ENCODE measurements at places on chromosomes 12 and 14.

- ATAC-seq, result no peak
- no peak overlapping the region for H3K4me3 ChIP-seq
- H3K4me1 ChIP-seq, result no peaks in the 10 kb centered on the region
- H3K27ac ChIP-seq, result no peak overlapping the region
These were observed 417.3 kb downstream of the SNAPC1 start for GRCh38 chr14:62179367-62180018.

DNA sequence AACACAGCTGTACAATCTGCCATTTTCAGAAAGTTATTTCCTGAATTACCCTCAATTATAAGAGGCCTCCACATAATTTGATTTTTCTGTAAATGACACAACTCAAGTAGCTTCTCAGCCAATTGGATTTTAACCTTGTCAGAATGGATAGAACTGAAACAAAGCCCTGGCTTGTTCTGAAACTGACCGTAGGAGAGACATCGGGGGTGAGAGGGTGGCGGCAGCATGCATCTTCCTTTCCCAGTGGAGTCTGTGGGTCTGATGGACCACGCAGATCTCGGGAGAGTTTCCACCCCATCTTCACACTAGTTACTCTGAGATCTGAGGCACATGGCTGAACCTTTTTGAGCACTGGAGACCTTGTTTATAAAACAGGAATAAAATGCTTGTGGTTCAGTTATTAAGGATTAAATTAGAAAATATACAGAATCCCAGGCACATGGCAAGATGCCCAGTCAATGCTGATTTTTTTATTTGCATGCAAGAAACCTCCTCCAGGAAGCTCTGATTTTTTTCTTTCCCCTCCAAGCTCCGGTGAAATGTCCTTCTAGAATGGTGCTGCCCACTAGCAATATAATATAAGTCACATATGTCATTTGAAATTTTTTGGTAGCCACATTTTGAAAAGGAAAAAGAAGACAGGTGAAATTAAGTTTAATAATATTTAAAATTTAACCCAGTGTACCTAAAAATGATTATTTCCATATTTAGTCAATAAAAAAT is 153.9 kb downstream of the CHST11 start:
- no peak for ATAC-seq
- peaks cover 50% of the 10 kb centered on the region for H3K4me1 ChIP-seq
- peaks cover 67% of the 10 kb centered on the region for H3K36me3 ChIP-seq

DNA sequence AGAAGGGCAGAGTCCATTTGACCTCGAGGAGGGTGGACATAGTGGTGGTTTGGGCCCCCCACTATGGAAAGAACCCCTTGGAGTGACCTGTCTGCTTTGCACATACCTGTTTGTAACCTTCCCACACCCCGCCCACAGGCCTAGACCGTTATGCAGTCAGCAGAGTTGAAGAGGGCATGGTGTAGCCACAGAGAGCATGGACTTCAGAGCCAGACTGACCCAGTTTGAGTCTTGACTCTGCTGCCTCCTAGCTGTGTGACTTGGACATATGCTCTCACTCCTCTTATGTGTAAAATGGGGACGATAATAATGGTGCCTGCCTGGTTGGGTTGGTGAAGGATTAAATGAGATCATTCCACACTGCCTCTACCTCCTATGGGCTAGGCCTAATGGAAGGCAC is 40.9 kb upstream of the NOS1 start:
- no peak overlapping the region for H3K4me3 ChIP-seq
- ATAC-seq, result no peak
- H3K4me1 ChIP-seq, result no peaks in the 10 kb centered on the region
- H3K36me3 ChIP-seq, result no peaks in the 10 kb centered on the region
- no peaks in the 10 kb centered on the region for H3K27me3 ChIP-seq

DNA sequence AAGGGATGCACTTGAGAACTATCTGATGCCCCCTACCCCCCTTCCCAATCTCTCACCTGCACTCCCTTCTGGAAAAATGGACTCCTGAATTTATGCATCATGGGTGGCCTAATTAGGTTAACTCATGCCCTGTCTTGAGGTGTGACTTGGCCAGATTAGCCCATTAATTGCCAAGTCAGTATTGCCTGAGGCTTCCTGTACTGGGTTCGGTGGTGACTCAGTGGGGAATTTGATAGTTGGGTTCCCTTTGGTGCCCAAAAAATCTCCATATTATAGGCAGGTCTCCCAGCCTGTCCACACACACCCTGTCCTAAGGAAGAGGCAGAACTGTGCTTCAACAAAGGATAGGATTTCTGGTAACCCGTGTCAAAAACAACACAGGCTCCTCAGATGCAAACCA is 146.1 kb downstream of the CHST11 start:
- peaks cover 68% of the 10 kb centered on the region for H3K36me3 ChIP-seq
- ATAC-seq, result no peak
- peak overlapping the region; percentile 54 for H3K27ac ChIP-seq
- H3K4me3 ChIP-seq, result no peak overlapping the region

DNA sequence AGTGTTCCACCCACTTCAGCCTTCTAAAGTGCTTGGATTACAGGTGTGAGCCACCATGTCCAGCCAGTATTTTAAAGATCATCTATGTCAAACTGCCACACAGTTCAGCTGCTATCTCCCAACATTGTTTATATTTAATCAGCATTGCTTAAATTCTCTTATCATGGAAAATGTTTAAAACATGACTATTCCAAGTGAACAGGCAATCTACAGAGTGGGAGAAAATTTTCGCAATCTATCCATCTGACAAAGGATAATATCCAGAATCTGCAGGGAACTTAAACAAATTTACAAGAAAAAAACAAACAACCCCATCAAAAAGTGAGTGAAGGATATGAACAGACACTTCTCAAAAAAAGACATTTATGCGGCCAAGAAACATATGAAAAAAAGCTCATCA is 69.4 kb upstream of the NAV3 start:
- no peaks in the 10 kb centered on the region for H3K36me3 ChIP-seq
- no peaks in the 10 kb centered on the region for H3K4me1 ChIP-seq
- no peak for ATAC-seq
- H3K27me3 ChIP-seq, result no peaks in the 10 kb centered on the region
- H3K27ac ChIP-seq, result no peak overlapping the region
- H3K4me3 ChIP-seq, result no peak overlapping the region

DNA sequence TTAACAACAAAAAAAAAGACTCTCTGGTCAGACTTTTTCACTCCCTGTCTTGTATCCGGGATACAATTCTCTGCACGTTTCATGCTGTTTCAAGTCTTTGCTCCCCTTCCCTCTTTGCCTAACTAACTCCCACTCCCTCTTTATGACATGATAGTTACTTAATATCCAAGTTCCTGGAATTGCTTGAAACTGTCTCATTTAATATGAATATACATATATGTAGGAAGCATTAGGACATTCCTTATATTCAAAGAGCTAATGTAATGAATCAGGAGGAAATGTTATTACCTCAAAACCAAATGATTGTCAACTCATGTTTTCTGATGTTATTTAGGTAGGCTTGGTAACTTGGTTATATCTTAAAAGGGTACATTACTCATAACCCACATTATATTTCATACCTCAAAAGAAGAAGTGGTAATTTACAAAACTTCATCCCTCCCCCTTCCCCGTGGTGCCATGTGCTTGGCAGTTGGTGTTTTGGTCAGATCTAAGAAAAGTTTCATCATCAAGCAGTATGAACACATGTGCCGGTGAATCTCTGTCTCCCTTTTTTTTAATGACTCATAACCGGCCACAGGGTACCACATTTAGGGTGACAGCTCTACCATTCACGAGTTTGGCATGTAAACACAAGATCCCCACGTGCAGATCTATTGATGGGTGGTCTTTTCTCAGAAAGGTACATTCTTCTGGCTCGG is 56.5 kb downstream of the HCAR2 start:
- ATAC-seq, result peak; percentile 94
- H3K27me3 ChIP-seq, result no peaks in the 10 kb centered on the region
- peak overlapping the region; percentile 78 for H3K4me3 ChIP-seq
- H3K27ac ChIP-seq, result peak overlapping the region; percentile 86
- peaks cover 25% of the 10 kb centered on the region for H3K4me1 ChIP-seq

- peaks cover 25% of the 10 kb centered on the region for H3K27me3 ChIP-seq
- no peak overlapping the region for H3K27ac ChIP-seq
- no peak overlapping the region for H3K4me3 ChIP-seq
- no peaks in the 10 kb centered on the region for H3K4me1 ChIP-seq
These were observed 172.2 kb upstream of the GZMB start for GRCh38 chr14:24806061-24806678.

GRCh38 chr12:12586879-12587675 is 24.4 kb upstream of the DUSP16 start:
- H3K4me1 ChIP-seq, result peaks cover 23% of the 10 kb centered on the region
- H3K27me3 ChIP-seq, result peaks cover 35% of the 10 kb centered on the region
- no peak overlapping the region for H3K27ac ChIP-seq
- ATAC-seq, result no peak

DNA sequence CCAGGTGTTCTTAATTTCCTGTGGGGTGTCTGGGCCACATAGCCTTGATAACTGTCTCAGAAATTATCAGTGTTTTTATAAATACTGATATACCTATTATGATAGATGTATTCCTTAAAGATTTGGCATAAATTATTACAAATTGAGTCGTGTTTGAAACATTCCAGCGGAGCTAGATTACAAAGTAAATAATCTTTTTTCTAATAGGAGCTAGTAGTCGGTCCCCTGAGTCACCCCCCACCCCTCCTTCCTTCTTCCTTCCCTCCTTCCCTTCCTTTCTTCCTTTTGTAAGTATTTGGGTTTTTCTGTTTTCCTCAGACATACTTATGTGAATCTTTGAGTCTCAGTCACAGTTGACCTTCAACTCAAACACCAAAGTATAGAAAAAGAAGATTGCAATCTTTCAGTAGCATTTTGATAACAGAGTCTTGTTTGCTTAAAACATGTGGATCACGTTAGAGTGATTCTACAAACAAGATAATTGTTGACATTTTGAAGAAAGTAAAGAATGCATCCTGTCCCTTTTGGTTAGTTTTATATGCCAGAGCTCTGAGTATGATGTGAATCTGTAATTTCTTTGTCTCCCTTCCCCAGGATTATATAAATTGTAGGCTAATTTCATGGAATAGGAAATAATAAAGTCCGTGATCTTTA is 264.0 kb downstream of the FUT8 start:
- H3K27ac ChIP-seq, result no peak overlapping the region
- no peak overlapping the region for H3K4me3 ChIP-seq
- peaks cover 25% of the 10 kb centered on the region for H3K36me3 ChIP-seq
- H3K4me1 ChIP-seq, result peaks cover 12% of the 10 kb centered on the region

DNA sequence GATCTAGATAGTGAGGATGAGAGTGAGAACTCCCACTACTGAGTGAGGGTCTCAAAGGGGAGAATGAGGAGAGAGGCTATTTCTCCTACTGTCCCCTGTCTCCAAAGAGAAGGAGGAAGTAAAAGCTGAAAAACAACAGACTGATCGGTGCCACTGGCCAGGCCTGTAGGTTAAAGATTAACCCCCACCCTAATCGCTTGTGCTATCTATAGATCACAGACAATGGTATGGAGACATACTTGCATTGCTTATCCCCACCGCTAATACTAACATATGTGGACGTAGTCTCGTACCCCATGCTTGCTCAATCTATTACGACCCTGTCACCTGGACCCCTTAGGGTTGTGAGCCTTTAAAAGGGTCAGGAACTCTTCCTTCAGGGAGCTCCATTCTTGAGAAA is 777.9 kb upstream of the TMEM132C start:
- H3K4me3 ChIP-seq, result no peak overlapping the region
- no peaks in the 10 kb centered on the region for H3K27me3 ChIP-seq
- no peaks in the 10 kb centered on the region for H3K4me1 ChIP-seq
- no peak overlapping the region for H3K27ac ChIP-seq
- no peaks in the 10 kb centered on the region for H3K36me3 ChIP-seq

- H3K27ac ChIP-seq, result no peak overlapping the region
- no peaks in the 10 kb centered on the region for H3K4me1 ChIP-seq
- ATAC-seq, result no peak
- H3K36me3 ChIP-seq, result no peaks in the 10 kb centered on the region
- H3K4me3 ChIP-seq, result no peak overlapping the region
These were observed 291.9 kb upstream of the RTL1 start for GRCh38 chr14:101195309-101195901.
